ENCODE measurements at places on chromosomes 3 and 15.

DNA sequence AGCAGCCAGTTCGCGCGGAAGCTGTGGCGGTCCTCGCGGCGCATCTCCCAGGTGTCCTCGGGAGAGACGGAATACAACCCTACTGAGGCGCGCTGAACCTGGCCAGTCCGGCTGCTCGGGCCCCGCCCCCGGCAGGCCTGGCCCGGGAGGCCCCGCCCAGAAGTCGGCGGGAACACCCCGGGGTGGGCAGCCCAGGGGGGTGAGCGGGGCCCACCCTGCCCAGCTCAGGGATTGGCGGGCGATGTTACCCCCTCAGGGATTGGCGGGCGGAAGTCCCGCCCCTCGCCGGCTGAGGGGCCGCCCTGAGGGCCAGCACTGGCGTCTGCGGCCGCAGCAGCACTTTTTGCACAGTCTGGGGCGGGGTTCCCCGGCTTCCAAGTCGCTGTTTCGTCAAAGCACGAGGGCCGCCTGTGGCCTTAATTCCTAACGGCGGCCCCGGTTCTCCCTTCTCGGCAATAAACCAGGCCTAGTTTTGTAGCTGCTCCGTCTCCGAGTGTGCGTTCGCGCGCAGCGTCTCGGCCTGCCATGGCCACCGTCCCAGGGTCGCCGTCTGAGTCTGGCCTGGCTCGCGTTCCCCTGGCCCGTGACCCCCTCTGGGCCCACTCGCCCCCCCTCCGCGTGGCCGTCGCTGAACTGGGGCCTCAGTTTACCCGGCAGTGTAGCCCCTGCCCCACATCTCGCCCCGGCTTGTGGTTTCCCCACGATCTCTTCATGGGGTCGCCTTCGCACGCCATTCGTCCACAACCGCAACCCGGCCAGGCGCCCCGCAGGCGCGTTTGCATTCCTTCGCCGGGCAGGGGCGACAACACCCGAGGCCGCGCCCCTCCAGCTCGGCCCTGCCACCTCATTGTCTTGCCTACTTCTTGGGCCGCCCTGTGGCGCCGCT is 30.0 kb downstream of the NBEAL2 start:
- peak; percentile 87 for DNase-seq

- DNase-seq, result no peak
Measured at GRCh38 chr15:91073077-91073476, 27.0 kb upstream of the SV2B start.

GRCh38 chr15:76064375-76064774 is 4.6 kb downstream of the TMEM266 start:
- no peak for DNase-seq

DNA sequence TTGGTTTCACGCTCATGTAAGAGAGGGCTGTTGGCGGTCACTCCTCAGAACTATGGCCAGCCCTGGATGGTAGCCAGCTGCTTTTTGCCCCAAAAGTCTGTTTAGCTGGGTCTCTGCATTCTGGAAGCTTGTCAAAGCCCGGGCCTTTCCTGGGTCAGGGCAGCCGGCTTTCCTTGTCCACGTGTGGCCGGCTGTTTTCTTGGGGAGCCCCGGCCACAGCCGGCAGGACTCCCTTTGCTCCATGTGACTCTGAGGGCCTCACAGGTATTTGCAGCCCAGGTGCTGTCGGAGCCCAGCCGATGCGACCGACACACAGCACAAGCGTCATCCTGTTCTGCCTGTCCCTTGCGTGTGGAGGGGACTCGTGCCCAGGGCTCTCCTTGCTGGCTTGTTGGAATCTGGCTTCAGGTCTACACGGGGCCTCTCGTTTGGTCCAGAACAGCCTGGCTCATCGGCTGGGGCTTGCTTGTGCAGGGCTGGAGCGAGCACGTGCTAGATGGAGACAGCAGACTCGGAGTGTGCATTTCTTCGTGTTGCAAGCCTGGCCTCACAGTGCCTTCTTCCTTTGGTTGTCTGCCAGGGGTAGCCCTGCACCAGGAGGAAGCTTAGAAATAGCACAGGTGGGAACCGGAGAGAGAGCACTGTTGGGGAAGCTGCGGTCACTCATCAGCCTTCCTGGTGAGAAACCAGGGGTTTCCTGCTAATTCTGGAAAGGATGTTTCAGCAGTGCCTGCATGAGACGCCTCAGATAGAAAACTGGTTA is 51.5 kb downstream of the PGPEP1L start:
- no peak for DNase-seq

GRCh38 chr15:58492661-58493397 is 61.0 kb downstream of the LIPC start:
- DNase-seq, result no peak

GRCh38 chr15:69610858-69611257 is 158.2 kb downstream of the RPLP1 start:
- no peak for DNase-seq

DNA sequence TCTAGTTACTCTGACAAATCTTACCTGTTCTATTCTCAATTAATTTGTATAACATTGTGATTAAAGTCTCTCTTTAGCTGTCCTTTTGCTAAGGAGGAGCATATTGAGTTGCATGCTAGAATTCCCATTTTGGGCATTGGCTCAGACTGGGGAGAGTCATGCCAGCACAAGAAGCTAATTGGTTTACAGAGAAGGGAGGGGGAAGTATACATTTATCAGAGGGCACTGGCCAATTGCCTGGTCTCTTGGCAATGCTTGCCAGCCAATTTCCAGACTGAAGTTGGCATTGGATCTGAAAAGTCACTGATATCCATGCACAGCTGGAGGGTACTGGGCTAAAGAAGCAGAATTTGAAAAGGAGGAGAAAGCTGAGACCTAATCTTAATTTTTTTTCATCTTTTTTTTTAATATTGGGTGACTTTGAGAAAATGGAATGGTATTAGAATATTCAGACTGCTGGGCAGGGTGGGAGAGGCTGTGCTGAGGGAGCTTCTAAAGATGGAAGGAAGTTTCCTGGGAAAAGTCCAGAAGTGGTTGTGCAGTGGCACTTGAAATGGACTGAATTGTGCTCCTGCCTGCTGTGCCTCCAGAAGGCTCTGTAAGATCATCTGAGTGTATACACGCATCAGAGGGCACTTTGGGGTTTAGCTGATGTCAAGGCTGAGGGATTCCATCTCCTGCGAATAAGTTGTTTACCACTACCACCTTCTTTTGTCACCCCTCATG is 365.2 kb upstream of the DPH6 start:
- no peak for DNase-seq

DNA sequence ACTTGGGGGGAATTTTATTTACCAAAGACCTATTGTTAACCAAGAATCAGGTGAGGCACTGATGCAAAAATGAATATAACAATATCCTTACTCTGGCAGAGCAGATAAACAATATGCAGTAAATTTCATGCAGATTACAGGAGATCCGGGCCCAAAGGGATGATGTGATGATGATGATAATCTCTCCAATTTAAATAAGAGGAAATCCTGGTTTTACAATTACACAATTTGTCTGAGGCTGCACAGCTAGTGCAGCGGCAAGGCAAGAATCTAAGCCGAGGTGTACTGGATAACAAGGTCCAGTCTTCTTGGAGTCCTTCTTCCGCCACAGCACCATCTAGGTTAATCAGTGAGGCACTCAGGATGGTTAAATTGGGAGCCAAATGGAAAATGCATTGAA is 2.4 kb upstream of the MESD start:
- no peak for DNase-seq

DNA sequence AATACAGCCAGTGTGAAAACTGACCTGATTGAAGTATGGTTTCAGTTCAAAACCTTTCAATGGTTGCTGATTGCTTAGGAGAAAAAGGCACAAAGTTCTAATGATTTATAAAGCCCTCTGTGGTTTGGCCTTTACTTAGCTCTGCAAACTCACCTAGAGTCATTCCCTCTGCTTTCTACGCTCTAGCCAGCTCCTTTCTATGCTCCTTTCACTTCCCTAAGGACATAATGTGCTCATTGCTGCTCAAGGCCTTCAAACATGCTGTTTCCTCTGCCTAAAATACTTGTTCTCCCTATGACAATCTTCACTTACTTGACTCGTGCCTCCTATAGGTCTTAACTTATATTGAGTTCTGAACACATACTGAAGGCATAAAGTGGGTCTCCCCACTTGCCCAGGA is 19.0 kb downstream of the RPL39L start:
- DNase-seq, result no peak

GRCh38 chr15:42064271-42064670 is 30.1 kb downstream of the PLA2G4D start:
- DNase-seq, result no peak

All from activated effector memory CD4-positive, alpha-beta T cell treated with anti-CD3 and anti-CD28 coated beads, Interleukin-2, amount 50 U/mL, for 16 hours (primary cell).